Activated T-cell treated with anti-CD3 and anti-CD28 coated beads, Interleukin-2, amount 50 U/mL, for 72 hours (primary cell): ENCODE measurements at places on chromosomes 13 and 19.

DNA sequence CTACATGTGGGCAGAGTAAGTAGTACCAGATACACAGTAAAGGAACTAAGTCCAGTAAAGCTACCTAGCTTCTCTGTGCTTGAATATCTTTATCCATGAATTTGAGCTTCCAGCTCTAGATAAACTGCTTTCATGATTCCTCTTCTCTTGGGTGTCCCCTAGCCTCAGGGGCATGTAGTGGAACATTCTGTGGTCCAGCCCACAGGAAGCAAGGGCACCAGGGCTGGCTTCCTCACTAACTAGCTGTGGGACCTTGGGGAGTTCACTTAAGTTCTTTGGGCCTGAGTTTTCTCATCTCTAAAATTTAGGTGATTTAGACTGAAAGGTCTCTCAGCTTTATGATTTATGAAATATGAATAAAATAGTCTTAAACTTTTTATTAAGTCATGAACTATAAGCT, 185.7 kb downstream of the KATNAL1 start:
- no peak for DNase-seq

- no peak for DNase-seq
Observed at GRCh38 chr13:99978799-99979452, 2.7 kb upstream of the ZIC2 start.

DNA sequence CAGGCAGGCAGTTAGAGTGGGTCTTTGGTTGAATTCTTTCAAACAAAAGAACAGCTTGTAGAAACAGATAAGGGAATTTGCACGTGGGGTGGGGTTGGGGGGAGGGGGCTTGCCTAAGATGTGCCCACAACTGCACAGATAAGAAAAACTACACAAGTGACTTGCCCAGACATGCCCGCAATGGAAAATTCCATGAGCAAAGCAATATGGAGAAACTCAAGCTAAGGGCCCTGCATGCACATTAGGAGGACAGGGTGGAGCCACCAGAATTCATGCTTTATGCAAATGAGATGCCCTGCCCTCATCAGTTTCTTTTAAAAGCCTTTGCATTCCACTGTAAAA, 755.6 kb upstream of the MIR17HG start:
- DNase-seq, result no peak

GRCh38 chr19:37778613-37779126, 716 bp downstream of the ZNF573 start:
- DNase-seq, result no peak

DNA sequence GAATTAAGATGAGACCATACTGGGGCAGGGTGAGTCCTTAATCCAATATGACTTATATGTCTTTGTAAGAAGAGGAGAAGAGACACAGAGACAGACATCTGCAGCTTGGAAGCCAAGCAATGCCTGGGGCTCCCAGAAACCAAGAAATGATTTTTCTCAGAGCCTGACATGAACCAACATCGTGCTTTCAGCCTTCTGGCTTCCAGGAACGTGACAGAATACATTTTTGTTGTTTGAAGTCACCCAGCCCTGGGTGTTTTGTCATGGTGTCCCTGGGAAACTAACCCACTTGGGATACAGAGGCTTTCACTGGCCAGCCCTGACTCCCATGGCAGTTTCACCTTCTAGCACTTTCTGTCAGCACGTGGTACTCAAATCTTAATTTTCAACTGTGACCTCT, 95.3 kb upstream of the SLC10A2 start:
- no peak for DNase-seq

DNA sequence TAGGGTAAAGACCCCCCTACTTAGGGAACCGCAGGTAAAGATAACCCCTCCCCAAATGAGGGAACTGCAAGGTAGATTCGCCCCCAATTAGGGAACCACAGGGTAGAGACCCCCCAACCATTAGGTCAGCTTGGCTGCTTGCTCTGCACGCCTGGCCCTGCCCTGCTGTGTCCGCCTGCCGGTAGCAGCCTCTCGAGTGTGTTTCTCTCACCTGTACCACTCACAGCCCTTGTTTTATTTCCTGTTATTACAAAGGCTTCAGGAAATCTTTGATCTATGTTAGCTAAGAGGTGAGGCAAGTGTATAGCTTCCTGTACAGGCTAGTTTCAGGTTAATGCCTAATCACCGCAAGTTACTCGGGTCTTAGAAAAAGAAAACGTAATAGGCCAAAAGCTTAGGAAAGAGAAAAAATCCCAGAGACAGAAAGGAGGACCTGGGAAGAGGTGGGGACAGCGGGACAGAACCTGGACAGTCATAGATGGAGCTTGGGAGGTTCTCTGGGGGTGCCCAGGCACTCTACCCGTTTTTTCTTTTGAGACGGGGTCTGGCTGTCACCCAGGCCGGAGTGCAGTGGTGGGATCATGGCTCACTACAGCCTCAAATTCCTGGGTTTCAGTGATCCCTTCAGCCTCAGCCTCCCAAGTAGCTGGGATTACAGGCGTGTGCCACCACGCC, 23.1 kb upstream of the EIF3G start:
- DNase-seq, result no peak

DNA sequence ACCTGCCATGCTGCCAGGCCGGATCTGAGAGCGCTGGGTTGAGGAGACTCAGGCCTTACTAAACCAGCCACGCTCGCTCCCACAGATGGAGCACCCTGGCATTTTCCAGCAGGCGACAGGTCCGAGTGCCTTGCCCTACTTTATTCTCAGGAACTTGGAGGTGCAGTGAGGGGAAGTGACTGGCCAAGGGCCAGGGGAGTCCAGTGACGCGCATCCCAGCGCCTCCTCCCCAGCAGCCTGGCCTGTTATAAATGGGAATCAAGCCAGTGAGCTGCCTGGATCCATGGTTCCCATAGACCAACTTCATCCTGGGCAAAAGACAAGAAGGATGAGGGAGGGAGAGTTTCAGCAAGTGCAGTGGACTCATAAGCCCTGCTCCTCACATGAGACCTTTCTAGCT, 35.5 kb downstream of the TMED1 start:
- no peak for DNase-seq

GRCh38 chr19:13160557-13160956, 10.3 kb downstream of the IER2 start:
- DNase-seq, result no peak

DNA sequence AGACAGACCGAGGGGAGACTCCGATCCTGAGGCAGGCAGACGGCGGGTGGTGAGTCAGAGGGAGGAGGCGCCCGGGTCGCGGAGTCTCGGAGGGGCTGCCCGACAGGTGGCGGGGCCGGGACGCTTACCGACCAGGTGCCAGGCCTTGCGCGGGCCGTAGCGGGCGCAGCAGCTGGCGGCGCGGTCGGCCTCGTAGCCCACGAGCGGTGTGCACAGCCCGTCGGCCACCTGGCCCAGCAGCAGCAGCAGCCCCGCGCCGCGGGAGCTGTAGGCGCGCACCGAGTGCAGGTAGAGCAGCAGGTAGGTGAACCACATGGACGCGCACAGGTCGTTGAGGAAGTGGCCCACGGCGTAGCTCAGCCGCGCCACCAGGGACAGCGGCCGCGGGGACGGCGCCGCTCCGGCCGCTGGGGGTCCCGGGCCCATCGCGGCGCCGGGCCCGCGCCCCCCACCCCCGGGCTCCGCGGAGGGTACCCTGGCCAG, 367 bp downstream of the MFSD12 start:
- DNase-seq, result peak; percentile 80

DNA sequence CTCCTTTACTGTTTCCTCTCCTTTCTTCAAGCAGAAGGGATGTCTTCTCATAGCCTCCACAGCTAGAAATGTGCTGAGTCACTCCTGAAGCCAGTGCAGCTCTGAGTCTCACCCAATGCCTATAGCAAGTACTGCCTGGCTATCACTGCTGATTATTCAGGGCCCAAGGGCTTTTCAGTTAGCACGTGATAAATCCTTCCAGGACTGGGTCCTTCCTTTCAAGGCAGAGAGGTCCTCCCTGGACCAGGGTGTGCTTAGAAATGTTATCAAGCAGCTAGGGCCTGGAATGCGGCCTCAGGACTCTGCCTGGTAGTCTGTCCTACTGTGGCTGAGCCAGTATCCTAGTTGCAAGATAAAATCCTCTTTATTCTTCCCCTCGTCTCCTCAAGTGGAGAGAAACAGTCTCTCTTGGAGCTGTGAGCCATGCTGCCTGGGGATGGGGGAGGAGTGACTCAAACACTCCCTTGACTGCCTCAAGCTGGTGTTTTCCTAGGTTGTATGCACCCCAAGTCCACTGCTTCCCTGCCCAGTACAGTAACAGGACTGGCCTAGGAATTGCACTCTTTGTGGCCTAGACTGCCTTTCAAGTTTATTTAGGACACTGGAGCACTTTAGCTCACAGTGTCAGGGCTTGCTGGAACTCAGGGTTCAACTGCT, 198.7 kb upstream of the SERP2 start:
- no peak for DNase-seq

GRCh38 chr19:44757057-44757734, 8.7 kb downstream of the BCL3 start:
- DNase-seq, result no peak

- no peak for DNase-seq
Observed at GRCh38 chr19:756236-756635, 5.3 kb downstream of the MISP start.

- DNase-seq, result no peak
Observed at GRCh38 chr13:97328222-97328790, 105.7 kb upstream of the RAP2A start.

- no peak for DNase-seq
Observed at GRCh38 chr19:52640916-52641315, 2.8 kb upstream of the ZNF83 start.

DNA sequence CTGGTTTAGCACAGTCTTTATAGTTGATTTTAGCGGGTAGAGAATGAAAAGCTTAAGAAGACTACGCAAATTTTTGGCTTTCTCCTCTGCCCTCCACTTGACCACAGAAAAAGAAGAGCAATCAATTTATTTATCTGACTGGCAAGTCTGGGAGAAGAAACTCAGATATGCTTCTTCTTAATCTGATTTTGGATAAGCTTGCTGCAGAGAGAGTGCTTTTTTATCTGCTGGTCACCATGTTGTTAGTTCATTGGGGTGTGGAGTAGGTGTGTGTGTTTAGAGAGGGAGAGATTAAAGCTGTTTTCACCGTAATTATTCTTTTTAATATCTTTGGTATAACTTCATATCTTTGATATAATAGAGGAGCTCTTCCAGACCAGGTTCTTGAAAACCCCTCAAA, 471.4 kb upstream of the SLC10A2 start:
- no peak for DNase-seq
